Subcutaneous adipose tissue (tissue), 4 donors: ENCODE measurements at places on chromosomes 2 and 18. TPM values are rescaled to one million over a fixed set of nuclear protein-coding genes. Genes with fewer than 3 reads are reported as not detected.

Gene GALNT14
- 0.94 TPM for total RNA-seq

Gene SERPINB7
- not detected for total RNA-seq

Gene C2orf66
- 0.68 TPM for total RNA-seq

Gene MAP3K19
- total RNA-seq, result not detected

Gene CYP27C1
- total RNA-seq, result 0.51 TPM

Gene SNORC
- 0.57 TPM for total RNA-seq

Gene GCG
- total RNA-seq, result not detected

Gene ACADL
- 41.8 TPM for total RNA-seq

Gene NAT8
- not detected for total RNA-seq

Gene SULT1C2
- total RNA-seq, result not detected

Gene HOXD1
- 2.1 TPM for total RNA-seq

Gene CEP192
- total RNA-seq, result 23.5 TPM

Gene REEP1
- total RNA-seq, result 1.1 TPM

Gene PLA2R1
- total RNA-seq, result 13.2 TPM

Gene AFF3
- 5.7 TPM for total RNA-seq

Gene GPR45
- not detected for total RNA-seq

Gene EFR3B
- total RNA-seq, result 1.3 TPM

Gene SLC5A6
- 23.8 TPM for total RNA-seq

Gene GNLY
- 9.8 TPM for total RNA-seq

Gene SAG
- total RNA-seq, result not detected

Gene TNFRSF11A
- 0.94 TPM for total RNA-seq

Gene ST8SIA3
- total RNA-seq, result not detected

Gene MOGAT1
- not detected for total RNA-seq

Gene NDUFV2
- total RNA-seq, result 66.3 TPM

Gene PGAP1
- 17.0 TPM for total RNA-seq

Gene WDFY1
- total RNA-seq, result 38.6 TPM

Gene SP5
- 2.6 TPM for total RNA-seq

Gene ELOA2
- total RNA-seq, result not detected

Gene CTAGE1
- total RNA-seq, result not detected

Gene WDCP
- total RNA-seq, result 4.6 TPM

Gene CD8A
- 0.82 TPM for total RNA-seq

Gene ASB18
- total RNA-seq, result not detected

Gene NEU2
- total RNA-seq, result not detected

Gene TUBA4B
- total RNA-seq, result not detected

Gene SLC8A1
- total RNA-seq, result 7.5 TPM

Gene WNT6
- not detected for total RNA-seq

Gene UPP2
- not detected for total RNA-seq

Gene RBM45
- 8.8 TPM for total RNA-seq

Gene CDH7
- total RNA-seq, result not detected

Gene FMNL2
- 96.7 TPM for total RNA-seq

Gene OSBPL6
- total RNA-seq, result 1.5 TPM

Gene SLC4A5
- total RNA-seq, result 2.2 TPM

Gene C18orf63
- total RNA-seq, result not detected

Gene SMIM21
- not detected for total RNA-seq

Gene RTP5
- total RNA-seq, result not detected

Gene NR4A2
- total RNA-seq, result 20.9 TPM

Gene FAHD2B
- 6.3 TPM for total RNA-seq

Gene HOXD12
- total RNA-seq, result not detected
